ENCODE measurements at places on chromosomes 12 and 14. TPM values are rescaled to one million over a fixed set of nuclear protein-coding genes. Genes with fewer than 3 reads are reported as not detected.

DNA sequence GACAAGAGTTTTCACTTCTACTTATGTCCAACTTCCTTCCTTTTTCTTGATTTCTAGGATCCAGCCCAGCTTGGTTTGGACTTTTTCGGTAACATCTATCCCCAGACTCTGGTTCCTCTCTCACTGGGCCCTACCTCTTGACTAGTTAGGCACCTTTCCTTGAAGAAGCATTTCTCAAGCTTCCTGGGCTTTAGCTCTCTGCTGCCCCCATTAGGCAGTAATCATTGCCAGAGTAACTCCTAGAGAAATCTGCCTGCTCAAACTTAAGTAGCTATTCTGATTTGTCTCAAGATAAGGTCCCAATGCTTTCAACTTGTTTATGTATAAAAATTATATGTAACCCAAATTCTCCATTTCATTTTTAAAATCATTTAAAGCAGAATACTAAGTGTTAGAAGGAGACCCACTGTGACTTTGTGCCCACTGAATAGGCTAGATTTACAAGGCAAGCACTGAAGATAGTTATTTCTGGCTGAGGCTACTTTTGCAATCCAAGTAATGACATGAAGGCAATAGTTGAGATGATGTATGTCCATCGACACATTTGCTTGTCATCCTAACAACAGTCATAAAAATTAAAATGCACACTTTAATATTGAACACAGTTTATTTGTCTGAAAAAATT is 275.0 kb upstream of the G2E3 start:
- no peaks in the 10 kb centered on the region for H3K36me3 ChIP-seq
- DNase-seq = peak; percentile 58
- no peak overlapping the region for H3K4me3 ChIP-seq
- H3K4me1 ChIP-seq = no peaks in the 10 kb centered on the region
- H3K27me3 ChIP-seq = no peaks in the 10 kb centered on the region

GRCh38 chr14:81673930-81674329 is 140.3 kb upstream of the SEL1L start:
- no peaks in the 10 kb centered on the region for H3K4me1 ChIP-seq
- H3K27me3 ChIP-seq = no peaks in the 10 kb centered on the region
- no peak overlapping the region for H3K4me3 ChIP-seq
- H3K27ac ChIP-seq = no peak overlapping the region

DNA sequence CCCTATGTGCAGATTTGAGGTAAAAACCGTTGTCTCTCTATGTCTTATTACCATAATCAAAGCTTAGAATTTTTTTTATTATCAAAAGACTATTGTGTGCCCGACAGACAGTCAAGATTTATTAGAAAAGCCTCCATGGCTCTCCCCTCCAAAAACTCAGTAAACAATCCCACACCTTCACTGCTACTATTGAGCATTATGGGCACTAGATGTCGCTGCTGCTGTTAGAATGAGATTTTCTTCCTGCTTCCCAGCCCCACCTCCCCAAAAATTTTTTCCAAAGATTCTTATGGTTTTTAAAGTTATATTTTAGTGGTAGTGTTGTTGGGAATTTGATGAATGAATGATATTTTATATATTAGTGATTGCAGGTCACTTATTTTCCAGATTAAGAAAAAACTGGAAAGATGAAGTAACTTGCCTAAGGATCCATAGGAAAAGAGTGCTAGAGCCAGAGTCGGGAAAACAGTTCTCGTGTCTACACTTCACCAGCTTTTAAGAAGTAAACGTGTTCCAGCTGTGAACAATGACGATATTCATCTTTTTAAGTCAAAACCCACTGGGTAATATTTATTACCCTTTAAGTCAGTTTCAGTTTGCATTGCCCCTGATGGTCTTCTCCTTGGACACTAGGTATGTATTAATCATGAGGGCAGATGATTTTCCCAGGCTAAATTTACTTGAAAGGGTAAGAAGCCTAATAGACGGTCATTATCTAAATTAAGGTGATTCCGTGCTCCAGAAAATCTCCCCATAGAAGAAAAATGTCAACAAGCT is 12.2 kb upstream of the FOXG1 start:
- no peaks in the 10 kb centered on the region for H3K4me1 ChIP-seq
- H3K27me3 ChIP-seq = peaks cover 50% of the 10 kb centered on the region
- DNase-seq = peak; percentile 71
- no peaks in the 10 kb centered on the region for H3K36me3 ChIP-seq
- H3K4me3 ChIP-seq = no peak overlapping the region

- no peaks in the 10 kb centered on the region for H3K27me3 ChIP-seq
- H3K4me3 ChIP-seq = peak overlapping the region; percentile 93
- H3K4me1 ChIP-seq = peaks cover 31% of the 10 kb centered on the region
These were observed 472 bp downstream of the MBD6 start for GRCh38 chr12:57522887-57523705.

DNA sequence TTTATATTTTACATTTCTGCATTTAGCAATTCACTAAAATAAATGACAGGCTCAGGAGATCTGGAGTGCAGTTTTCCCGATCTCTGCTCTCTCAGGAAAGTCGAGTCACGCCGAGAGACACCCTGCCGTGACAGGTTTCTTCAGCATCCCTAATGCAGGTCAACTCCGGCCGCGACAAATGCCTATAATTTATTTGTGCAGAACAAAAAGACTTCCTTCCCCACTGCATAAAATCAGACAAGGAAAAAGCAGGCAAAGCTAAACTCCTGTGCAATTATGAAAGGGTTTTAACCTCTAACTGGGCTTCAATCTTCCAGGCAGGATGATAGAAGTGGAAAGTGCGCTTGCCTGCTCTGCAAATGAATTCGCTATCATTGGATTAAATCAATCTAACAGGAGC is 28.1 kb downstream of the SPRING1 start:
- 0 out of 2 replicates have a peak, but pooled peaks cover 4% of the 10 kb centered on the region for H3K4me1 ChIP-seq
- no peak for DNase-seq
- no peaks in the 10 kb centered on the region for H3K36me3 ChIP-seq
- no peak overlapping the region for H3K27ac ChIP-seq
- peaks cover 8% of the 10 kb centered on the region for H3K27me3 ChIP-seq

- H3K4me3 ChIP-seq = no peak overlapping the region
- no peak overlapping the region for H3K27ac ChIP-seq
- no peaks in the 10 kb centered on the region for H3K27me3 ChIP-seq
- no peak for DNase-seq
These were observed 949.2 kb downstream of the GALC start for GRCh38 chr14:87043667-87044200.

DNA sequence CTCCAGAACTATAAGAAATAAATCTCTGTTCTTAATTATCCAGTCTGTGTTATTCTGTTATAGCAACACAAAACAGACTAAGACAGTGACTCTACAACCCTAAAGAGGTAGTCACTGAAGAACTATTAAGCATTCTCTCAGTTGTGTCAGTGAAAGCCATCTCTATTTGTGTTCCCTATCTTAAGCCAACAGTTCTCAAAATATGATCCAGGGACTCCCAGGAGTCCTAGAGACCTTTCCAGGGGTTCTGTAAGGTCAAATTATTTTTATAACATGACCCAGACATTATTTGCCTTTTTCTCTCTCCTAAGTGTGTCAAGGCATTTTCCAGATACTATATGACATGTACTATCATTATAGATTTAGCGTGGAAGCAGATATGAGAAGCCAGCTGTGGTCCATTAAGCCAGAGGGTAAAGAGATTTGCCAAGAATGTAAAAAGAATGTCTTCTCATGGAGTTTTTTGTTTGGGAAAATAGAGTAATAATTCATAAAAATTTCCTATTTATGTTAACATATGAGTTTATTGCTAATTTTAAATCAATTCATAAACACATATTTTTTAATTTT is 315.8 kb downstream of the RGS6 start:
- H3K36me3 ChIP-seq = no peaks in the 10 kb centered on the region
- no peaks in the 10 kb centered on the region for H3K27me3 ChIP-seq
- H3K27ac ChIP-seq = no peak overlapping the region
- DNase-seq = no peak
- H3K4me1 ChIP-seq = no peaks in the 10 kb centered on the region

DNA sequence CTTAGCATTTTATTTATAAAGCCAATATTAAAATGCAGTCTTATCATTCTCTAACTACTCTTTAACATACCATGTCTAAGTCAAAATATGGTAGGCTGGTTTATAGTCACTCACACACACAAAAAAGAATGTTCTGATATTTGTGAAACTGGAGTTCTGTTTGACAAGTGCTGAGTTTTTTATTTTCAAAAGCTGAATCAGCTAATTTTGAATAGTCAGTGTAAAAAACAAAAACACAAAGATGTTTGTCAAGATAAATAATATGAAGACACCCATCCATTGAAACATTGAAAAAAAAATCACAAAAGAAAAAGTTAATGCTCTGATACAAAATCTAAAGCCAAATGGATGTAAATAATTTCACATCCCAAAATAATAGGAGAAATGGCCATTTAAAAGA is 231.5 kb downstream of the MED13L start:
- H3K4me1 ChIP-seq = peaks cover 33% of the 10 kb centered on the region
- no peak for DNase-seq
- H3K36me3 ChIP-seq = no peaks in the 10 kb centered on the region

DNA sequence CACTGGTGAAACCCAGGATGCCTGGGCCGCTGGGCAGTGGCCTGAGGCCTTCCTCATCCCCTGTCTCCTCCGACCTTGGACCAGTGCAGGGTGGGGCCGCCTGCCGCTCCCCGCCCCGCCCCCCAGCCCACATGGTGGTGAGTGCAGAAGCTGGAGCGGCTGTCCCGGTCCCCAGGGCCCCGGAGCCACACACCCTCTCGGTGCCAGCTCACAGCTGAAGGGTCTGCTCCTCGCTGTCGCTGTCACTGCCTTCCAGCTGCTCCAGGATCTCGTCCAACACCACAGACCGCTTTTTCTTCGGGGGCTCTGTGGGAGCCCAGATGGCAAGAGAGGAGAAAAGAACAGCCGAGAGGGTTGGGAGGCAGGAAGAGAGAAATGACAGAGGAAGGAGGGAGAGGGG is 143.1 kb downstream of the RBM19 start:
- no peaks in the 10 kb centered on the region for H3K27me3 ChIP-seq
- no peak overlapping the region for H3K27ac ChIP-seq
- H3K4me3 ChIP-seq = no peak overlapping the region
- H3K36me3 ChIP-seq = no peaks in the 10 kb centered on the region

DNA sequence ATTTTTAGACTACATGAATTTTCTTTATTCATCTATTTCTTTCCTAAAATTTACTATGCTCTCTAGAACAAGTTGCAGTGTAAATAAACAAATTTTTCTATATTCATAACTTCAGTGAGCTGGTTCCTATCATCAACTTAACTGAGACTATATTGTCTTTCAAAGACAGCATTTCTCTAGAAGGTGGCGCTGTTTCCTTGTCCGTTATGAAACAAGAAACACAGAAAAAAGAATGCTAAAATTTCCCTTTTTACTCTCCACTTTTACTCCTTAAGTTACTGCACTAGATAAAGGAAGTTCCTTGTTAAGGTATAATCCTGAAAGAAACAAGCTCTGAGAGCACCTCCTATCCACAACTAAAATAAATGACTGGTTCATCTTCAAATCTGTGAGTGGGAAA is 8.2 kb upstream of the CLEC2A start:
- no peaks in the 10 kb centered on the region for H3K36me3 ChIP-seq
- DNase-seq = peak; percentile 26
- no peak overlapping the region for H3K27ac ChIP-seq
- no peaks in the 10 kb centered on the region for H3K4me1 ChIP-seq

CCDC92 gene
- 13.2 TPM for total RNA-seq

PLBD1 gene
- 0.51 TPM for total RNA-seq

Data from GM23248 (cell line).